ENCODE measurements at places on chromosomes 7 and 10.
A peak's percentile ranks its signal among the peaks of the same experiment; 100 is the strongest.

DNA sequence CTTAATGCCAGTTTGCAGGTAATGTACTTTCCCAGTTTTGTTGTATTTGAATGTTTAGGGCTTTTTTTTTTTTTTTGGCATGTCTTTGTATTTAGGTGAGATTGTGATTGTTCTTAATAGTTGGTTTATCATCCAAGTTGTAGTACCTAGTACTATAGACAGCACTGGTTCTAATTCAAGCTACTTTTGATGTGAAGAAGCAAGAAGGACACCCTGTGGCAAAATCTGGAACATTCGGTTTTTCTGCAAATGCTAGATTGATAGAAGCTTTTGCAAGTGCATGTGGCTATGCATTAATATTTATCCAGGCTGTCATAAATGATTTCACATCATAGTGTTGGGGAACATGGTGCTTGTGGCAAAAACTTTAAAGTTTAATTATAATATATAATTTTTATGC lies 248.9 kb downstream of the FOXP2 start:
- no peak for DNase-seq

DNA sequence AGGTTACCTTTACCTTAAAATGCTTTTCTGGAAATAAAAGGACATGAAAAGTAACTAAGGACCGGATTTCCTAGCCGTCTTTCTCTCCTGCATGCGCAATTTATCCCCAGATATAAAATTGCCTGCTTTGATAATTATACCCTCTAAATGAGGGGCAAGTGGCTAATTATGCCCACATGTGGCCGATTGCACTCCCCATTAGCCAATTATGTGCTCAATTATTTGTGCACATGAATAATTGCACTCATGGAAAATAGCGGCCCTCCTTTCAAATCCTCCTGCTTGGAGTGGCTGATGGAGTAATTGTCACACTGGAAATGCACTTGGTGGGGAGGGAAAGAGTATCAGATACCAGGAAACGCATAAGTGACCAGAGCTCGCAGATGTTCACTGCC lies 66.4 kb upstream of the ATRNL1 start:
- no peak for DNase-seq

GRCh38 chr10:30037620-30038336 lies 21.6 kb downstream of the JCAD start:
- no peak for DNase-seq

DNA sequence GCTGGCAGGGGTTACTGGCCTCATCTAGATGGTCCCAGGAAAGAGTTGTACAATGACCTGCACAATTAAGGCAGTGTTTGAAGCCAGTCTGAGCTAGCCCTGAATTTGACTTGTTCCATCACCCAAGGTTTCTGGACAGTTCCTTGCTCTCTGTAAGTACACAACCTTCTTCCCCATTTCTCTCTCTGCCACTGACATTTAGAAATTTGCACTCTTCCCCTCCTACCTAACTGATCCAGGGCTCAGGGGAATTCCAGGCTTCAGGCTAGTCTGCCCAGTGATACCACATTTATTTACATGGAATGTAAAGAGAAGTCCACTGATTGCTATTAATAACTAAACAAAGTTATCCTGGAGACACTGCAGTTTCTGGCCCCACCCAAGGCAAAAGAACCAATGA lies 139.0 kb upstream of the GPR26 start:
- DNase-seq: no peak

- no peak for DNase-seq
Measured at GRCh38 chr10:116760919-116761318, 18.6 kb upstream of the HSPA12A start.

DNA sequence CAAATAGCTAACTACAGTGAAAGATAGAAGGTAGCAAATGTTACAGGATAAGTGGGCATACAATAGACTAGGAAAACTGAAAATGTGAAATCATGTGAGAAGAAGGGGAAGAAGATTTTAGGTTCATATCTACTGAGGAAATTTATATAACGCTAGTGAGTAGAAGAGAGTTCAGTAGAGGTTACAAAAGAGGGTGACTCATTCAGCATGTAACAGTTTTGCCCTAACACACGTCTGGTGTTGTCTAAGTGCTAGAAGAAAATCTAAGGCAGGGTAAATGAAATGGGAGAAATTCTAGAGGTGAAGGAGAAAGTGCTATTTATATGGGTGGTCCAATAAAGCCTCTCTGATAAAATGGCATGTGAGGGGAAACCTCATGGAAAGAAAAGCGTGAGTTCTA lies 731.4 kb upstream of the POT1 start:
- no peak for DNase-seq

- peak; percentile 38 for DNase-seq
Measured at GRCh38 chr10:63083904-63084689, 49.0 kb upstream of the NRBF2 start.

DNA sequence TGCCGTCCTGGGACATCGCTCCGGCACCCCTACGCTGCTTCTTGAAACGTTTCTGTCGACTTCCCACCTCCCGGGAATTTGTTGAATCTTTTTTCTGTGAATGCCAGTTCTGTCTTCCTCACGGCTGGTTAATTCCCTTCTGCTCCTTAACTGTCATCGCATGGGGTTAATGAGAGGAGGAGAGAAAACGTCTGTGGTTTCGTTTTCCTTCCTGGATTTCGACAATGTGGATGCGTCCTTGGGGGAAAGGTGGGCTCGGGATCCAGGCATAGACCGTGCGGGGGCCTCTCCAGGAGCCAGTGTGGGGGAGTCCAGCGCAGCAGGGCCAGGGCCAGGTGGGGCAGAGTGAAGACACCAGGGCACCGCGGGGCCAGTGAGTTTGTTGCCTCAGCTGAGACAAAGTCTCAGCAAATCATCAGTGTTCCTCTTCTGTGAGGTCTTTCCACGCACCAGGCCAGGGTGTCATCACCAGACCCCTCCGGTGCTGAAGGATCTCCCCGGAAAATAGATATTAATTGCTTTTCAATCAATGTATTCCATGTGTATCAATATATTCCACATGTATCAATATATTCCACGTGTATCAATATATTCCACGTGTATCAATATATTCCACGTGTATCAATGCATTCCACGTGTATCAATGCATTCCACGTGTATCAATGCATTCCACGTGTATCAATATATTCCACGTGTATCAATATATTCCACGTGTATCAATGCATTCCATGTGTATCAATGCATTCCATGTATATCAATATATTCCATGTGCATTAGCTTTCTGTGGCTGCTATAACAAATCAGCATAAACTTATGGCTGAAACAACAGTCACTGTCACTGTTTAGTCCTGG lies 33.7 kb upstream of the CFAP46 start:
- DNase-seq: no peak

GRCh38 chr7:101832205-101832631 lies 14.8 kb downstream of the CUX1 start:
- no peak for DNase-seq

- DNase-seq: no peak
Measured at GRCh38 chr7:28654110-28654509, 241.8 kb downstream of the CREB5 start.
